ENCODE measurements at places on chromosomes 1 and 21. TPM values are rescaled to one million over a fixed set of nuclear protein-coding genes. Genes with fewer than 3 reads are reported as not detected.

ZMYND12 gene
- total RNA-seq, result 0.56 TPM

TPRG1L gene
- total RNA-seq, result 14.7 TPM

FCER1A gene
- total RNA-seq, result not detected

SLFNL1 gene
- total RNA-seq, result 0.25 TPM

DYNLT5 gene
- total RNA-seq, result not detected

SPRR1B gene
- not detected for total RNA-seq

DNA sequence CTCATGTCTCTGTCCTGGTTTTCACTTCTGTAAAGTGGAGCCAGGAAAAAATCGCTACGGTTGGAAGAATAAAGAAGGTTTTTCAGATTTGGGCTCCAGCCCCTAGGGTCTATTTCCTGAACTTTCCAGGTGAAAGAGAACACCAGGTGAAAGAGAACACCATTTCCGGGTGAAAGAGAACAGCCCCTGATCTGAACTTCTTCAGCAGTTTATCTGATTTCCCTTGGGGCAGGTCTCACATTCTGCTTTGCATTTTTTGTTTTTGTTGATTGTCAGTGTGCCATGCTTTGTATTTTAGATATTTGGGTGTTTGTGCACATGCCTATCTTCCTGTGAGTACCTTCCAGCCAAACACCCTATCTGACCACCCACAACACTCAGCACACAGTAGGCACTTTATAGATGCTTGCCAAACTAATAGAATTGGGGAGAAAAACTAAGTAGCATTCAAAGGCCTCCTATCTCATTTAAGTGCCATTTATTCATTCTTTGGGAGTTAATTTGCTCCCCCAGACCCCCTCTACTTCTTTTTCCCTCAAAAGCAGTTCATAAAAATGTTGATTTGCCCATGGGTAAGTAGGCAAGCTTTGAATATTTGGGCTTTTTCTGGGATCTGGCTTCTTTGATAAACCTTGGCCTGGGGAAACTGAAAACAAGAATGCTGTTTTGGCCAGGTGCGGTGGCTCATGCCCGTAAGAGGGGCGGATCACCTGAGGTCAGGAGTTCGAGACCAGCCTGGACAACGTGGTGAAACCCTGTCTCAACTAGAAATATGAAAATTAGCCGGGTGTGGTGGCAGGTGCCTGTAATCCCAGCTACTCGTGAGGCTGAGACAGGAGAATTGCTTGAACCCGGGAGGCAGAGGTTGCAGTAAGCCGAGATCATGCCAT, 2.2 kb downstream of the NAV1 start:
- no peak for DNase-seq

DNA sequence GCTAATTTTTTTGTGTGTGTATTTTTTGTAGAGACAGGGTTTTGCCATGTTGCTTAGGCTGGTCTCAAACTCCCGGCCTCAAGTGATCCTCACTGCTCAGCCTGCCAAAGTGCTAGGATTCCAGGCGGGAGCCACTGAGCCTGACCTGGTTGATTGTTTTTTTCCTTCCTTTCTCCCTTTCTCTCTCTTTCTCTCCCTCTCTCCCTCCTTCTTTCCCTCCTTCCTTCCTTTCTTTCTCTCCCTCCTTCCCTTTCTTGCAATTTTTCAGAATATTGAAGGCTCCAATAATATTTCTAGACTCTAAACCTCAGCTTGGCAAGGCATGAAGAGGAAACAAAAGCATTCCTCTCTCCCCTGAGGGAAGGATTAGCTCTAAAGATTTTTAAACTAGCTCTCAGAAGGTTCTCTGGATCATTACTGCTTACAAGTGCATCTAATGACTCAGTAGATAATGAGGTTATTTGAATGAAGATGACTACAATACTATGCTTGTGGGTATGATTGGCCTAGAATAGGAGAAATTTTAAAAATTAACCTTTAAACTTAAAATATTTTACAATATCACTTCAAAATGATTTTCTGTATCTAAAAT, 68.5 kb upstream of the GADD45A start:
- no peak for DNase-seq

DNA sequence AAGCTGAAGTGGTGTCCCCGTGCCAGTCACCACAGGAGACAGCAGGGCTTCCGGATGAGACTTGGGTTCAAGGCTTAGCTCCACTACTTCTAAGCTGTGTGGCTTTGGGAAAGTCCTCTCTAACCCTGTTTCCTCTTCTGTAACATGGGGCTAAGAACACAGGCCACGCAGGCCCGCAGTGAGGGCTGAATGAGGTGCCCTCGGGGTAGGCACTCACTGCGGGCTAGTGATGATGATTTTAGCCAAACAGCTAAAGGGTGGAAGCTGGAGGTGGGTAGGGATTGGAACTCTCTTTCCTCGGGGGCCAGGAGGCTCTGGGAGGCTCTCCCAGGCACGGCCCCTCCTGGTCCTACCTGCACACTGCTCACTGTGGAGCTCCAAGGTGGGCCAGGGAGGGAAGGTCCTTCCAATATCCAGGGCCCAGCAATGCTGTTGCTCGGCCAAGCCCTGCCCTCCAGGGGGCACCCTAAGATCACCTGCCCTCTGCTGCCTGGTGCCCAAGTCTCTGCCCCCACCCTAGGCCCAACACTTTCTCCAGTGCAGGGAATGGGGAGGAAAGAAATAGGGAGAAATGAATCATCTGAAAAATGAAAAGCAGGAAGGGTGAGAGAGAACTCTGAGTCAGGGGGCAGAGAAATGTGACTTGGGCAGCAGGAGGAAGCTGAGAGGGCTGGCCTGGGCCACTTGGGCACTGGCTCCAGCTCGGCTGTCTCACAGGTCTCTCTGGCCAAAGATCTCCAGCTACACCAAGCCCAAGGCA, 19.2 kb upstream of the EVA1B start:
- peak; percentile 64 for DNase-seq

- peak; percentile 26 for DNase-seq
These were observed 4.3 kb downstream of the LPAR3 start for GRCh38 chr1:84888753-84889152.

DNA sequence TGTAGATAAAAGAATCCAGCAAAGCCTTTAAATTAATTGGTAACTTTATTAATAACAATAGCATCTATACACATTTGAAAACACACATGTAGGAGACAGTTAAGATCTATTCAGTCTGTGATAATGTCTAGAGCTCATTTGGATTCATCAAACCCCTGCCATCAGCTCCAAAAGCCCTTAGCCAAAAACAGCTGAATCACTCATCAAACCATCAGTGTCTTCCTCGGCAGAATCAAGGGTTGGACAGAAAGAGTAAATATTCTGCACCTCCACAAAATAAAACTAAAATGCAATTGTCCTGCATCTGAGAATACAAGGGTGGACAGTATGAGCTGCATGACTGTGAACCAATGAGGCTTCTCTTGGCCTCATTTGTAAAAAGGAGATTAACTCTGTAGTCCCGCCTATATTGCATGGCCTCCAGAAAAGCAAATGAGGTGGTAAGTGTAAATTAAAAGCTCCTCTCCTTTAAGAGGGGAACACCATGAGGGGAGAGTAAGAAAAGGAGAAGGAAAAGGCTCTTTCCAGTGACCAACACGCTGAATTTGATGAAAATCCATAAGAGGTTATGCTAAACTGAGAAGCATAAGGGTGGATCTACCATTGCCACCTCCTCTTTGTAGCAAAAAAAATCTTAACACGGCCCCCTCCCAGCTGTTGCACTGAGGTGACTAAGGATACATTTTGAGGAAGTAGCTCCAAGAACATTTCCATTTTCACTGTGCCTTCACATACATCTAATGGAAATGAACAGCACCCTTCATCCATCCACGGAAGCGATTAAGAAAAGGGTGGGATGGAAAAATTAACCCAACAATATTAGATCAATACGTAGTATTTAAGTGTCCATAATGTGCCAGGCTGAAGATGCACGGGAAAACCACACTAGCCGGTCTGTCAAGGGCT, 14.7 kb upstream of the BOLA1 start:
- peak; percentile 56 for DNase-seq

DNA sequence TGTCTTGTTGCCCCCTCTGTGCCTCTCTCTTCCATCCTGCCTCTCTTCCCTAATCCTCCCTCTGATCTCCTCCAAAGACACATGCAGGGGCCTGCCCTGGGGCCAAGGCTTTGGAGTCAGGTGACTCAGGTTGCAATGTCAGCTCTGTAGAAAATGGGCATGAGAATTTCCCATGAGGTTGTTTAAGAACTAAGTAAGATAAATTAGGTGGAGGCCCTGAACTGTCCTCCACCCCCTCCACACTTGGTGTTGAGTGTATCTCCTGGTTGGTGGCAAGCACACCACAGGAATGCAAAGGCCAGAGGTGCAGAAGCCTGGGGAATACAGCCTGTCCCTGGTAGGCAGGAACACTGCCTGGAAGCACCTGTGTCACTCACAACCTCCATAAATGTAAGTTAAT, 63.9 kb upstream of the GRIK3 start:
- DNase-seq, result no peak

GRCh38 chr1:207328004-207328403, 6.5 kb downstream of the CD55 start:
- no peak for DNase-seq

DNA sequence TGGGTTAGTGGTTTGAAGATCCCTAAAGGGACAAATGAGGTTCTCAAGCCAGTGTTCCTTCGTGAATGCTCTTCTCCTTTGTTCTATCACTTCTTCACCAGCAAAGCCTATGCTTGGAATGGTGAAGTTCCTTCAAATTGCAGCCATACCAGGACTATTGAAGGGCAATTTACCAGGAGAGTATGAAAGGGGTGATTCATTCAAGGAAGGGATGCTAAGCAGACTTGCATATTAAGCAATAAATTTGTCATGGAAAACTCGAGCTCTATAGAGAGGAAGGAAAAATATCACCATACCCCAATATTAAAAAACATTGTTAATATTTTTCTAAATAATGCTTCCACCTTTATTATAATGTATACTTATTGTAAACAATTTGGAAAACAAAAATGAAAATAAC, 9.3 kb upstream of the TSNAX start:
- DNase-seq, result no peak

DNA sequence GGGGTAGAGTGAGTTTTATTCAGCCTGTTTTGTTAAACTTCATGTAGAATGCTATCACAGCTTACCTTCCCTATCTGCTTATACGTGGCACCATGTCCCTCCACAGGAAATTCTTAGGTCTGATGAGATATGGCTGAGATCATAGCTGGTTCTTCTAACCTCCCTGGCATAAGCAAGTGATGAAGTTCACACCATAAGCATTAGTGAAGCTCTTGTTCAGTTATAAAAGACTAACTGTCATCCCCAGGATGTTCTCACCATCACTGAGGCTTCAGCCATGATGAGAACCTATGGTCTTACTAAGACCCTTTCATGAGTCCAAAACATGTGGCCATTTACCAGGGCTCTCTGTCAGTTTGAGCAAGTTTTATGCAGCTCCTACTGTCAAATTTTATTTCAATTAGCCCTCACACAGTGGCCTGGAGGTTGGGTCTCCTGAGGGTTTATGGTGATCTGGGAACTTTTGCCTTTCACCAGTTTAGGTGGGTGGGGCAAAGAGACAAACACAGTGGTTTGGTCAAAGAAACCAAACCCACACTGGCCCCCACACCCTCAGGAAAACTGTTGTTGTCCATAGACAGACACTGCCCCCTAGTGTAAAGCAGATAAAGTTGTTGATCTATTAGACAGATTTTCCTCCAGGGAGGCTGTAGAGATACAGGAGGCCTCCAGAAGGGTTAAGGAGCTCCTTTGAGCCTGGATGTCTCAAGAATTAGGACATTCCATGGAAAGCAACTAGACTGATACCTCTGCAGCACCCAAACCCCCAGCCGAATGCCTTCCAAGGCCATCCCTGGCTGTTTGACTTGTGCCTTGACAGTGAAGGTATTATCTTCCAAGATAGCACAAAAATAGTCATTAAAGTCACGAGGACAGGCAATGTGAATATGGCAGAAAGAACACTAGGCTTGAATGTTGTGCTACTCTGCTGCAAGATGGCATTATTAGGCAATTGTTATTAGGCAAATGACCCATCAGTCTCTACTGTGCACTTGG, 5.0 kb downstream of the SLC22A15 start:
- DNase-seq, result peak; percentile 18

- DNase-seq, result peak; percentile 64
These were observed 3.9 kb downstream of the JAK1 start for GRCh38 chr1:64962441-64962840.

DNA sequence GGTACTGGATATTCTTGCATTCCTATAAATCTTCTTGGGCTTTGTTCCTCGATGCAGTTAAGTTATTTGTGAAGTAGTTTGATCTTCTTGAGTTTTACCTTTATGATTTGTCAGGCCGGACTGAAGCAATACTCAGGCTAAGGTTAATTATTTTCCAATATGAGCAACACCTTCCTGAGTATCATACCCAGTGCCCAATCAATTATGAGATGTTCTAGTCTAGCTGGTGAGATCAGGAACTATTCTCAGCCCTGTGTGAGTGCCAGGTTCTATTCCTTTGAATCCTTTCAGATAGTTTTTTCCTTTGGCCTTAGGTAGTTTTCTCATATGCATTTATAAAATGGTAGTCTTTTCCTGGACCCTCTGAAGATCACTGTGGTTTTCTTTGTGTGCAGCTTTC, 92.5 kb downstream of the SCMH1 start:
- no peak for DNase-seq

GRCh38 chr1:93816970-93817678, 61.9 kb downstream of the DNTTIP2 start:
- DNase-seq, result no peak

DNA sequence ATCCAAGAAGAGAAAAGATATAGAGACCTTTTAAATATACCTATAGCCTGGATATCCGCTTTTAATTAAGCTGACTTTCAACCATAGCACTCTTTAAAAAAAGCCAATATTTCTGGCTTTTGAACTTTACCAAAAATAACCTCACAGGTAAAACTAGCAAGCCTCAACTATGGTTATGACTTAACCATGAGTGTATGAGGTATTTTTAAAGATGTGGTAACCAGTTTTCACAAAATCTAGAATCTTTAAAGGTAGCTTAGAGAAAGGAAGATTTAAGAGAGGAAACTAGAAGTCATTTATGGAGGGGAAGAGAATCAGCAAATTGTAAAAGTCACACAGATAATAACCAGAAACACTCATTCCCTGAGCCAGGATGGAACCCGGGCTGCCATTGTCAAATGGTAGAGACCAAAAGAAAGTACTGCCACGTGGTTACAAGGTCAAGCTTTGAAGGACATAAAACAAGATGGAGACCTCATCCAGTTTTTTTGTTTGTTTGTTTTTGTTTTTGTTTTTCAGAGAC, 288.4 kb upstream of the RGS18 start:
- no peak for DNase-seq

GRCh38 chr1:202201971-202202370, 8.4 kb downstream of the LGR6 start:
- no peak for DNase-seq

DNA sequence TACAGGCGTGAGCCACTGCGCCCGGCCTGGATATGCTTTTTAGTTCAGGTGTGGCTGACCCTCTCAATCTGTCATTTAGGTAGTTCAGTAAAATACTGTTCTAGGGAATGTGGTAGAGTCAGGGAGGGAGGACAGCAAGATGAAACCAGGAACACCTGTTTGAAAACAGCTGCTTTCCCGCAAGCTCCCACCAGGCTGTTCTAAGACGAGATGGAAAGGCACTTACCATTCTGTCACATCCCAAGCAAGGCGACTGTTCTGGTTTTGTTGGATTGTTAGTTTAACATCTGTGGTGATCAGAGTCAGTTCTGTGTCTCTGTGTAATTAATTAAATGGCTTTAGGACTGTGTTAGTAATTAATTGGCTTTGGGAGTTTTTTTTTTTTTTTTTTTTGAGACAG, 2.9 kb downstream of the CHAF1B start:
- DNase-seq, result no peak
